ENCODE measurements at places on chromosomes 4 and X.

GRCh38 chr4:183773790-183774189 is 114.7 kb downstream of the TRAPPC11 start:
- no peak for DNase-seq

GRCh38 chr4:146379744-146380143 is 142.0 kb downstream of the SLC10A7 start:
- DNase-seq = peak; percentile 13

GRCh38 chrX:153854702-153855101 is 24.4 kb upstream of the PDZD4 start:
- no peak for DNase-seq

DNA sequence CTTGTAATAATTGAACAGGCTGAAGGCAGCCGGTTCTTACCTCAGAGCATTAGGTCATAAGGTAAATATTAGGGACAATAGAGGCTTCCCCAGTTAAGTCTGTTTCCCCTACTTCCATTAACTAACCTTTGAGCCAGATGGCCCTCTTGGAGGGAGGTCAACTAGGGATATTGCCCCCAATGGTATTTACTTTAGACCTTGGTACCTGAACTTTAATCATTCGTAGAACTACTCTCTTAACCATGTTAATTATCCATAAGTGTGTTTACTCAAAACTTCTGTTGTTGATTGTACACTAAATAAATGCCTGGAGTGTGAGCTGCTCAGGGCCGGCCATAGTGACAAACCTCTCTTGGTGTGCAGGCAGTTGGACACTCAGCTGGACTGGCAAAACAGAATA is 1843.5 kb upstream of the AGA start:
- no peak for DNase-seq

DNA sequence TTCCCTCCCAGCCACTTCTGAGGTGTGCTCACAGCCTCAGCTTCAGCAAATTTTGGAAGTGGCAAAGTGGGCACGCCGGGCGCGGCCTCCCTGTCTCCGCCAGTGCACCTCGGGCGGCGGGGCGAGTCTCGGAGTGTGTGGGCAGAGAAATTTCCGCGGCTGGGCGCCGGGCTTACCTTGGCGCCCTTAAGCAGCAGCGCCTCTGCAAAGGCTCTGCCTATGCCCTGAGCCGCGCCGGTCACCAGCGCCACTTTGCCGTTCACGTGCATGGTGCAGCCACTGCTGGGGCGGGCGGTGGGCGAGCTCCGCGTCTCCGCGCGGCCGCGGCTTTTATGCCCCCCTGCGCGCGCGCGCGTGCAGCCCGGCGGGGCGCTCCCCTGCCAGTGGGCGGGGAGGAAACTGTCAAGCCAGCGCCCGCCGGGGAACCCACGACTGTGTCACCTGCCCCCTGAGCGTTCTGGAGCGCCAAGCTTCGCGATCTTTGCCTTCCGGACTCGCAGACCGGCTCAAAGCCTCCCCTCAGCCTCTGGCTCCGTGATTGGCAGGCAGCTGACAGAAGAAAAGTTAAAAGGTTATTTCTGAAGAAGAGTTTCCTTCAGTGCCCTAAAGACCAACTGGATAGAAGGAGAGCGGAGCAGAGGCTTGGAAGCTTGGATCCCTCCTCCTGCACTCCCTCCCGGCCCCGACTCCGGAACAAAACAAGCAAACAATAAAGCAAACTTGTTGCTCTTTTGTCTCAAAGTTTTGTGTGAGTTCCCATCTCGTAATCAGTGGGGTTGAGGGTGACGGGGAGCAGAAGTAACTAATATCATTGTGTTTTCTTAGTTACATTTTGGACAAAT is at the start of gene HPGD:
Gene HPGD, minus strand, starts transcription at position 306 of the 842 bp plus-strand sequence. Its CDS starts 37 bp downstream, at position 269.
- DNase-seq = peak; percentile 7

DNA sequence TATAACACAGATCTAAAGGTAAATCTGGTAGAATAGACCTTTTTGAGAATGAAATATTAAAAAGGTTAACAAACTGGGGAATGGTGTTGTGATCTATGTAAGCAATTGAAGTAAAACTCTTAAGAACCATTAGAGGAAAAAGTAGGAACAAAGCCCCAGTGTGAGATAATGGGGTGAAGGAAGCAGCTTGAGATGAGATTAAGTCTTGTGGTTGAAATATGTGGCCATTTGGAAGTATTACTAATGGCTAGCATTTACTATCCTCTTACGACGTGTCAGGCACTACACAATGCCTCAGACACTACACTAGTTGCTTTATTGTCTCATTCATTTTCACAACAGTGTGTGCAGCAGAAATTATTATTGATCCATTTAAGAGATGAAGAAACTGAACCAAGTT is 25.9 kb upstream of the NDNF start:
- DNase-seq = no peak

DNA sequence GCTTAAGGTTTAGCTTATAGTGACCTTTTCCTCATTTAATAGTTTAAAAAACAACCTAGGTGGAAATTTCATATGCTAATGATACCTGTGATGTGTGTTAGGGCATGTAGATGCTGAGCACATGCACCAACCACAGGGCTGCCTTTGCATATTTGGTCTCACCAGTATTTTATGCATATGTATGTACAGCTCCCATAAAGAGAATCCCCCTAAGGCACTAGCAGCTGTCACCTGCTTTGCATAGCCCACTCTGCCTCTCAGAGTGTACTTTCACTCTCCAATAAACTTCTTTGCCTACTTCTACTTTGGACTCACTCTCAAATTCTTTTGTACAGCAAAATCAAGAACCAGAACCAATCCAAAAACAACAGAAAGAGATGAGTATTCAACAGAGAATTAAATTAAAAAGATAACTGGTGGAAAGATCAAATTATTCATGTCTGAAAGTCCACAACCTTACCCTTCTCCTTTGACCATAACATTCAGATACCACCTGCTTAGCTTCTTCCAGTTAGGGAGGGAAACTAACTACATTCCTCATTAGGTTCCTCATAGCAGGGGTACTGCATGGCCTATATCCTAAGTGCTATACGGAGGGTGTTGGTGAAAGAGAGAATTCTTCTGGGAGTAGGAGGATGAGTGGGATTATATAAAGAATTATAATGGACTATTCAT is 250.5 kb downstream of the STPG2 start:
- no peak for DNase-seq

DNA sequence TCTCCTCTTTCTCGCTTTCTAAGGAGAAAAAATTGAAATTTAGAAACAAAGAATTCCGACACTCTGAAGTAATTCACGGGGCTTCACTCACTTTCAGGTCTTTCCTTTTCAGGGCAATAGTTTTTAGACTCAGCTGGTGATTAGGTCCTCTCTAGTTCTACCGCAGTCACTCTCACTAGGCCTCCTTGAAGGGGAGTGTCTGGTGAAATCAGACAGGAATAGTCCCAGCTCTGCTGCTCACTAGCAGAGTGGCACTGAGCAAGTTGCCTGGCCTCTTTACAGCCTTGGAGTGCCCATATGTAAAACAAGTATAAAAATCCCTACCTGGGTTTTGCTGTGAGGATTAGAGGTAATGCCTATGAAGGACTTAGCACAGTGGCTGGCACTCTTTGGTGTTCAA is 64.1 kb downstream of the NEUROG2 start:
- DNase-seq = no peak

DNA sequence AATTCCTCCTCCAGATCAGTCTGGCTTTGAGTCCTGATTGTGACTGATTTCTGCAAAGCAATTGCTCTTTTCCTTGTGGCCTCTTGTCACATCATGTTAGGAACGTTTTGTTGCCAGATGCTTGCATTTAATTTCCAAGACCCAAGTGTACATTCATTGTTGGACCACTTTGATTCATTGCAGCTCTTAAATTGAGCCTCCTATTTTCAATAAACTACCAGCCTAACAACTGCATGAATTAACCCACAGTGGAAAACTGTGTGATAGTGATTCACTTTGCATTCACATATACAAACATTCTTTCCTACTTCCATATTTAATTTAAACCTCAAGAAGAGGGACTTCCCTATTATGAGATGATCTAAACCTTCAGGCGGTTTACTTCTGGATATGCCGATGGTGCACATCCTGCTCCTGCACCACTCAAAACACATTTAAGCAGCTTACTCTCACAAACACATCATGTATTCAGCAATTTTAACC is 118.4 kb downstream of the AFF1 start:
- no peak for DNase-seq

- peak; percentile 66 for DNase-seq
Measured at GRCh38 chr4:113951263-113951662, 28.2 kb downstream of the ARSJ start.

- no peak for DNase-seq
Measured at GRCh38 chrX:71147496-71148277, 3.0 kb downstream of the NLGN3 start.

GRCh38 chr4:140084385-140084784 is 69.6 kb downstream of the MAML3 start:
- no peak for DNase-seq

DNA sequence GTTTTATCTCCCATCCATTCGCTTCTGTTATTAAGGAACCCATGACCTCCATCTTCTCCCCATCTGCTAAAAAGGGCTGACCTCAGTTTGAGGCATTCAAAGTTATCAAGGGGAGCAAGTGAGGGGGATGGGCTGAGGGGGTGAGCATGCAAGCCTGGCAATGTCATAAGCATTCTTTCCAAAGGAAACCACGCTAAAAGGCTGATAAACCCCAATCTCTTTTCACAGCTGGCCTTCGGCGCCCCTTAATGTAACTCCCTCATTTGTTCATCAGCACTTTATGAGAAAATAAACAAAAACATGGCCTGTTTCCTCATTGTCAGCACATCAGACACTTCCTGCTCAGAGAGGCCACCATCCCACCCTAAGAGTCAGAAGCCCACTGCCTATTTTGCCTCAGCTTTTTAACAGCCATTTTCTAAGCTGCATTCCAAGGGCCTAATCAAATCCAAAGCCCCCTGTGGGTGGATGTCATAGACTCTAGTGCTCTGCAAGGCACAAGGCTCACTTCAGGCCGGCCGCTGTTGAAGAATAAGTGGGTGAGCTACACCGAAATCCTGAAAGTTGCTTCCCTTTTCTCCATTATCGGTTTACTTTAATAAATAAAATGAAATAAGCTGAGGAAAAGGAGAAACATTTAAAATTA is 92.0 kb upstream of the SRD5A3 start:
- DNase-seq = no peak

DNA sequence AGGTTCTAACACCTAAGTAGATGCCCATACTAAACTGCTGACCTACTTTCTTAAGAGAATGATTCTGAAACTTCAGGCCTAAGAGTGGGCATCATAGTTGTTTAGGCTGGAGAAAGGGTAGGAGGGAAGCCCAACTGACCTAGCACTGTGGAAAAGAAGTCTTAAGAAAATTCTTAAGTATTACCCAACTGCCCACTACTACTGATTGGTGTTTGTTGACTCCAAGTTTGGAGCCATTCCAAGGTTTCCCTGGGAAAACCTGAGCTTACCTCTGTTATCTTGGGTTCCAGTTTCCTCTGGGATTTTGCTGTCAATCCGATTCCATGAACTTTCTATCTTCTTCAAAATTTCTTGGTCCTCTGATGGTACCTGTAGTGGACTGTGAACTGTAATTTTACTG is 23.9 kb downstream of the ANKRD17 start:
- DNase-seq = no peak

- no peak for DNase-seq
Measured at GRCh38 chr4:109184491-109184961, 117.9 kb downstream of the COL25A1 start.

GRCh38 chrX:33726281-33727160 is 405.6 kb downstream of the FAM47A start:
- no peak for DNase-seq

DNA sequence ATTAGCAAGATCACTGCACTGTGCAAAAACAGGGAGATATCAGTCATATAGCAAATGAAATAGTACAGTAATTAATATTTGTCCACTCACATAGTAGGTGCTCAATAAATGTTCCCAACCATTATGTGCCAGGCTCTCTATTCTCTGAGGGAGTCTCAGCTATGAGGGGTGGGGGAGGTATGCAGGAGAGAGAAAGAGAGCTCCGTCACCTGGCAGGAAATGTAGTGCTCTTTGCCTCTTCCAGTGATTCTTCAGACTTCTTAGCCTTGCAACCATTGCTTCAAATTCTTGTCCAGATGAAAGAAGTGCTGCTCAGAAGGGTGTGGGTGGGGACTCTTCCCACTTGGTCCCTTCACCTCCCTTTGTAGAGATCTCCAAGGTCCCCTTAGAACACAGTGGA is 84.5 kb upstream of the SPRY1 start:
- DNase-seq = no peak

- DNase-seq = no peak
Measured at GRCh38 chr4:87738483-87738882, 60.9 kb upstream of the IBSP start.

DNA sequence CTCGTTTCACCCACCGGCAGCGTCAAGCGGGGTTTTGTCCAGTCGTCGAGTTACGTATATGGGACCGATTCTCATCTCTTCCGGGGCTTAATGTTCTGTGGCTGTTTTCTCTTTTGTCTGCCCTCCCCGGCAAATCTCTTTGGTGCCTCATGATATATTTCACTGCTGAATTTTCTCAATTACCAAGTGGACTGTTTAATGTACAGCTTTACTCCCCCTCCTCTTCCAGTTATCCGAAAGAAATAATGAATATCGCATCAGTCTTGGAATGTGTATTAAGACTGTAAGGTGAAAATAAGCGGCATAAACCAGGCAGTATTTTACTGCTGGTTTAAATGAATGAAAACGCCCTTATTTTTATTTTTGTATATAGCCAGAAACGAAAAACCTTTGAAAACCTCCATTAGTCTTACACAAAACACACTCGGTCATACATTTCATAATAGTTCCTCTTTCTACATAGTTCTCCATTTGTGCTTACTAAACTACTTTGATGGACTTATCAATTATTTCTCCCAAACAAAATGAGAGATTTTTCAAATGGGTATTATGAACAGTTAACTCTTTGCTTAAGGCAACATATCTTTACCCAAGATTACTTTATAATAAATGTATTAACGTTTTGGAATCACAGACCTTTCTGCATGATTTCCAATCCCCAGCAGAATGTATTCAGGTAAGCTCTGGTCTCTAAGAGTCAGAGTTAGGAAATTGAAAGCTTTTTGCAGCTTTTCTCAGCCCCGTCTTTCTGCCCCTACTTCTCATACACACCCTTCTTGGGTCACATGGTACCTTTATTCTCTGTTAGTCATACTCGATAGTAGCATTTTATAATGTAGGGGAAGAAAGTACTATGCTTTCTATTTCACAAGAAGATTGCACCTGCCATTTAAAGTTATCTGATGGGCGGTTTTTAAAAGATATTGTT is 979 bp downstream of the RP2 start:
- peak; percentile 40 for DNase-seq

GRCh38 chrX:75158054-75158453 is 2.0 kb upstream of the ABCB7 start:
- DNase-seq = no peak

- DNase-seq = no peak
Measured at GRCh38 chrX:22585831-22586230, 313.1 kb downstream of the CBLL2 start.

DNA sequence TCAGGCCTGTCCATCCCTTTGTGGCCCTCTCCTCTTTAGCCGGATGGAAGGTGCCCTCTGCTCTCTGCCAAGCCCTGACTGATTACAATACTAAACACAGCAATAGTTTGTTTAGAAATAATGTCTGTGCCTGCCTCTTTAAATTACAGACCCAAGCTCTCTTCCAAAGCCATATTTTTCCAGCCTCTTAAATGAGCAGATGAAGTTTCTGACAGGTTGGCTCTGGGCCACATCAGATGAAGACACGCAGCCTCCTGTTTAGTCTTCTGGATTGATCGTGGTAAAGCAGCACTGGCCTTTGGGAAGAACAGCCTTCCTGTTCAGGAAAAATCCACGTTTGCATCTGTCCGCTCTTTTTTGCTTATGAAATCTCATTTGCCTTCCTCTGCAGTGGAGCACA is 133.6 kb downstream of the CPE start:
- DNase-seq = no peak

GRCh38 chrX:10399043-10399741 is 221.2 kb downstream of the MID1 start:
- DNase-seq = no peak

Data from astrocyte of the spinal cord (primary cell).